Activated CD4-positive, alpha-beta memory T cell treated with anti-CD3 and anti-CD28 coated beads, Interleukin-2, amount 10 ng/mL, durations not matched to agents 7 days and 5 days (primary cell): ENCODE measurements at places on chromosomes 3 and 15. TPM values are rescaled to one million over a fixed set of nuclear protein-coding genes. Genes with fewer than 3 reads are reported as not detected.

Gene PLA2G4F
- total RNA-seq = not detected

Gene GP5
- 1.3 TPM for total RNA-seq

Gene FETUB
- total RNA-seq = not detected

GRCh38 chr3:112293368-112294321 is at the start of gene SLC9C1:
TSS of gene SLC9C1 (minus strand) at chr3:112294216. CDS start at chr3:112286791, 7,425 bp downstream.
- peak; percentile 48 for DNase-seq
- no peaks in the 10 kb centered on the region for H3K36me3 ChIP-seq
- H3K4me1 ChIP-seq = peaks cover 28% of the 10 kb centered on the region
- peak within 1 kb of the TSS; percentile 51 for H3K4me3 ChIP-seq

DNA sequence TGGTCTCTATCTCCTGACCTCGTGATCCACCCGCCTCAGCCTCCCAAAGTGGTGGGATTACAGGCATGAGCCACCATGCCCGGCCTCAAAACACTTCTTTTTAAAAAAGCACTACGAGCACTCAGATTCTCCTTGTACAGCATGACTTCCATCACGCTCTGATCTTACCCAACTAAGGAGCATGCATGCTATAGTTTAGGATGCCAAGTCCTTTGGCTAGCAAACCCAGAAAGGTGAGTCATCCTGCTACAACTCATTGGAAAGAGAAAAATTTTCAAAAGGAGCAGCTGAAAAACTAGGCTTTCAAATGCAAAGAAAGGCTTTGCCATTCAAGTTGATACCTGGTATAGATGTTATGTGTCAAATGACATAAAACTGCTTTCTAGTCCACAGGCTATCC is 70.3 kb upstream of the PRICKLE2 start:
- H3K4me1 ChIP-seq = no peaks in the 10 kb centered on the region
- H3K27ac ChIP-seq = no peak overlapping the region
- DNase-seq = no peak
- no peaks in the 10 kb centered on the region for H3K36me3 ChIP-seq

DNA sequence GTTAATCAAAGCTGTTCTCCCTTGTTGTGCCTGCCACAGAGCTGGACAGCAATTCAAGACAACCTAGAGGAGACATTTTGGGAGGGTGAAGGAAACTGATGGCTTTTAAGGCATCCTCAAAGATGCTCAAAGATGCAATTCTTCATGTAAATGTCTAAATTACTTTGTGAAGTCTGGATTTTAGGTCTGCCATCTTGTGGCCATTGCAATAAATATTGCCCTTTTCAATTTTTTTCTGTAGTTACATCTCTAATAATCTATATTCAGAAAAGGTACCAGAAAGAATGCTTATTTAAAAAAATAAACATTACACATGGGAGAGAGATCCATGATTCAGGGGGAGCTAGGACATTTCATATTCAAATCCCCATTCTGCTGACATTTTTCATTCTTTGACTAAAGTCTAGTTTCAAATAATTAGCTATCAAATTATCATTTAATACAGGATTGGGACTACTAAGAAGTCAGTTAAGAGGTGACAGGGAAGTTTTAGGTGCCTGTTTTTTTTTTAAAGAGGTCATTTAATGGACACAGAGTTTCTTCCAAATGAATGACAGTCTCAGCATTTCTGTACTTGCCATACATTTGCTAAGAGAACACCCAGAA is 259.8 kb upstream of the WNT5A start:
- H3K36me3 ChIP-seq = no peaks in the 10 kb centered on the region
- no peak overlapping the region for H3K27ac ChIP-seq
- no peaks in the 10 kb centered on the region for H3K4me1 ChIP-seq
- no peak for DNase-seq

DNA sequence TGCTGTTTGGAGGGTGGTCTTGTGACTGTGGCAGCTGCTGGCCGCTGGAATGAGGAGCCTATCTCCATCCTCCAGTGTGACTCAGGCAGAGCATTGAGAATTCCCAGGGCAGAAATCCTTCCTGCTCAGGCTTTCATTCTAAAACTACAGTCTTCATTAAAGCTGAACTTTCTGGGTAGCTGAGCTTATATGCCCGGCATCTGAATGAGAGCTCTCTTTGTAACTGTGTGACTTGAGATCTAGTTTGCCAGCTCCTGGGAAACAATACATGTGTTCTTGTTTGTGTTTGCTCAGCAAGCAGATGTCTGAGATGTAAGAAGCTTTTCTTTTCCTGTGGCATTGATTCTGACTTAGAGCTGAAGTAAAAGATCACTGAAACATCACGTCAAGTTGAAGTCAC is 22.4 kb downstream of the RLBP1 start:
- DNase-seq = no peak
- H3K27me3 ChIP-seq = no peaks in the 10 kb centered on the region
- no peak overlapping the region for H3K27ac ChIP-seq
- H3K4me3 ChIP-seq = no peak overlapping the region

GRCh38 chr3:122921791-122922651 is 105.5 kb downstream of the SEMA5B start:
- H3K27me3 ChIP-seq = peaks cover 32% of the 10 kb centered on the region
- no peaks in the 10 kb centered on the region for H3K36me3 ChIP-seq
- peak; percentile 40 for DNase-seq

DNA sequence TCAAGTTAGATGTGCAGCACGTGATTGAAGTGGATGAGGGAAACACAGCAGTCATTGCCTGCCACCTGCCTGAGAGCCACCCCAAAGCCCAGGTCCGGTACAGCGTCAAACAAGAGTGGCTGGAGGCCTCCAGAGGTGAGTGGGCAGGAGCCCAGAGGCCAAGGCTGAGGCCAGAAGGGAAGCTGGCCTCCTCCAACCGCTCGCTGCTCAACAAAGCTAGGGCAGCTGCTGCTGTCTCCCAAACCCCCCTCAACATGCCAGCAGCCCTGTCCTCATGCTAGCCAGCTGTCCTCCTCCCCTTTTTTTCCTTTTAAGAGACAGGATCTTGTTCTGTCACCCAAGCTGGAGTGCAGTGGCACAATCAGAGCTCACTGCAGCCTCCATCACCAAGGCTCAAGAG is 57.0 kb downstream of the BOC start:
- H3K27me3 ChIP-seq = peaks cover 2% of the 10 kb centered on the region
- no peaks in the 10 kb centered on the region for H3K36me3 ChIP-seq
- H3K27ac ChIP-seq = no peak overlapping the region
- no peak overlapping the region for H3K4me3 ChIP-seq

DNA sequence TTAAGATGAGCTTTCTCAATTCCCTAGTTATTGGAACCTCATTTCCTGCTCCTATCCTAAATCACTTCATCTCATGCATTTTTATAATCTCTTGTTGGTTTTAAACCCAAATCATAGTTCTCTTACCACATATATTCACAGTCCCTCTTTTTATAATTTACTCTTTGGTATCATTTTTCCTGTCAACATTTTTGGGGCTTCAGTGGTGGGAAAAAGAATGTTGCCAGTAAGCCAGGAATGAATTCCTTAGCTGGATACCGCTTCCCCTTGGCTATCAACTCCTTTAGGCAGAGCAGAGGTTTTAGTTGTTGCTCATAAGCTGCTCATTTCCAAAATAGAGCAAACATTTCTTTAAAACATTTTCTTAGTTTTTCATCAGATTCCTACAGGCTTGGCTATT is 112.3 kb downstream of the GALK2 start:
- H3K36me3 ChIP-seq = peaks cover 52% of the 10 kb centered on the region
- H3K4me1 ChIP-seq = peaks cover 11% of the 10 kb centered on the region
- no peak for DNase-seq
- H3K27me3 ChIP-seq = no peaks in the 10 kb centered on the region
- H3K4me3 ChIP-seq = no peak overlapping the region

- H3K27ac ChIP-seq = no peak overlapping the region
- no peak overlapping the region for H3K4me3 ChIP-seq
- no peaks in the 10 kb centered on the region for H3K4me1 ChIP-seq
- no peaks in the 10 kb centered on the region for H3K27me3 ChIP-seq
- no peaks in the 10 kb centered on the region for H3K36me3 ChIP-seq
Measured at GRCh38 chr3:12737319-12737718, 21.7 kb downstream of the TMEM40 start.
